ENCODE measurements at places on chromosomes 13 and 19. TPM values are rescaled to one million over a fixed set of nuclear protein-coding genes. Genes with fewer than 3 reads are reported as not detected.
A peak's percentile ranks its signal among the peaks of the same experiment; 100 is the strongest.

MIR17HG gene
- not detected for total RNA-seq

DNA sequence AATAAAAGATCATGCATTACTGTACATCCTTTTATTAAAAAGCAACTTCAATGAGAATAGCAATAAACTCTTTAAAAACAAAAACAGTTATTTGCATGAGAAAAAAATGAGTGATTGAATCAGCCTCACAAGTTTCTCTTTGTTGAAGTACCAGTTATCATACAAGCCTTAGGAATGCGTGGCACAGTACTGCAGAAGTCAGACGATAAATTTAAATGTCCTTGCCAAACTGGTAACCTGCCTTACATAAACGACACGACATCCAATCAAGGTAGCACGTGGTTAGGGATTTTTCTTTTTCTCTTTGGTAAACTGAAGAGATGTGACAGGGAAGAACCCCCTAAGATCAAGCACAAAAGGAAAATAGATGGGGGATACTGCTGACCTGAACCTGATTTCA, 251.0 kb downstream of the KLF12 start:
- no peak for DNase-seq

- no peak for DNase-seq
Measured at GRCh38 chr19:28605501-28606268, 607.3 kb downstream of the UQCRFS1 start.

ATXN8OS gene
- total RNA-seq, result not detected

GRCh38 chr19:35232912-35233311, 4.4 kb upstream of the FAM187B start:
- DNase-seq, result no peak

ZNF222 gene
- total RNA-seq, result 0.43 TPM

DNA sequence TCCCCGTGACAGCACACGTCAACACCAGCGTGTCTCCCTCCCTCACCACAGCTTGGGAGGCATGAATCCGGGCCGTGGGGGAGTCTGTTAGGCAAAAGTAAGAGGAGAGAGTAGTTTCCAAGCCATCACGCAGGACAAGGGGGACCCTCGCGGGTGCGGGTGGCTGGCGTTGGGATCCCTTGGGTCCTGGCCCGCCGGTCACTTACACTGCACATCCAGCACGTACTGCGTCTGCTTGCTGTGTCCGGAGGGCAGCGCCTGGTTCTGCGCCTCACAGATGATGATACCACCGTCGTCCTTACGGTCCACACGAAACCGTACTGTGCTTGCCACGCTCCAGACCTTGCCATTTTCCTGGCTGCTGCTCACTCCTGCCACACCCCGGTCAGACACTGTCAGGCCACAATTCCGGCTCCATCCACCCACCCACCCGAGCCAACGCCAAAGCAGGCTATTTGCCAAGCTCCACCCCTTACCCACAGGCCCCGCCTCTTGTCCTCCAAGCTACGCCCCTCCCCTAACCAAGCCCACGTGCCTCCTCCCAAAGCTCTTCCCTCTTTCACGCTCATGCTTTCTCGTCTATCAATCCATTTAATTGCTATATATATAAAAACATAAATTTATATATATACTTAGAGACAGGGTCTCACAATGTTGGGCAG, 6.6 kb upstream of the ZNF428 start:
- DNase-seq, result no peak

GRCh38 chr13:23985839-23986238, 88.5 kb upstream of the C1QTNF9B start:
- no peak for DNase-seq

GRCh38 chr19:42316223-42317211, 3.4 kb downstream of the TMEM145 start:
- DNase-seq, result no peak

KLF5 gene
- total RNA-seq, result 1.3 TPM

DNA sequence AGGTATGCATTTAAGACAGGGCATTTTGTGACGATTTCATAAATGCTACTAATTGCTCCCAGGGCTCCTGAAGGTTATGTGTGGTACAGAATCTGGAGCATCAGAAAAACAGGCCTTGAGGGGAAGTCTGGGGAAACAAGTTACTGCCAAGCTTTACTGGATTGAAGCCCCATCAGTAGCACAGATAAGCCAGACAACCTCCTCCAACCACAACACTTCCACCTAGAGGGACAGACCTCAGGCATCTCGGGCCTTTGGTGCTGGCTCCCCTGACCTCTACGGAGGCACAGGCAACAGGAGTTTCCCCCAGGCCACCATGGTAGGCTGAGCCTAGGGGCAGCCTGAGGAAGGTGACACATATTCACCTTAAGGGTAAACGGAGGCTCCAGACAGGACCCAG, 54.1 kb downstream of the ABCC4 start:
- no peak for DNase-seq

DNA sequence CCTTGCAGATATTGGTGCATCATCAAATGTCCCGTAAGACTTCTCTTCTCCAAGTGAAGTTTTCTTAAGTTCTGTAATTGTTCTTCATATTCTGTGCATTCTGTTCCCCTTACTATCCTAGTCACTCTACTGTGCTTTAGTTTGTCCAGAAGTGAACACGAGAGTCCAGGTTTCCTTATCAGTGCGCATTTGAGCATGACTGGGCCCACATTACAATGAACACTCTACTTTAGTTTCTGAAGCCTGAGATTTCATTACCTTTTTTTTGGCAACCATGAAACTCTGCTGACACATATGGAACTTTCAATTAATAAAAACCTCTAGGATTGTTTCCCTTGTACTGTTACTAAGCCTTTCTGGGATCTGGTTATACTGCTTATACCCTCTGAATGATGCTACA, 270.0 kb downstream of the KCNRG start:
- no peak for DNase-seq

- DNase-seq, result peak; percentile 63
Measured at GRCh38 chr19:57560049-57560491, 407 bp upstream of the ZNF550 start.

DNA sequence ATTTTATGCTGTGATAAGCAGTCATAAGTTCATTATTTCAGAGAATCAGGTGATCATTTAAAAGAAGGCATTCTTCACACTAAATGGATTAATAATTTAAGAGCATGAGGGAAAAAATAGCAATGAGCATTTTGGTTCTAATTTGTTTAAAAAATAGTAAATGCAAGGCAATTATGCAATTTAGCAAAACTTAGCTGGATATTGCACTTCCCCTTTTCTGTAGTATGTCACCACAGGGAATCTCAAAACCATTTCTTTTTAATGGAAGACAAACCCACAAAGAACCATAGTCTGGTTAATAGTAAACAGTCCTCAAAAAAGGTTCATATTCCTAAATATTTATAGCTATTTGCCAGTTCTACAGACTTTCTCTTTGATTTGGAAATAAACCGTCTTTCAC, 30.2 kb downstream of the COG6 start:
- DNase-seq, result no peak

GRCh38 chr13:89784161-89784809, 1563.2 kb upstream of the MIR17HG start:
- no peak for DNase-seq

SLC5A5 gene
- not detected for total RNA-seq

DNA sequence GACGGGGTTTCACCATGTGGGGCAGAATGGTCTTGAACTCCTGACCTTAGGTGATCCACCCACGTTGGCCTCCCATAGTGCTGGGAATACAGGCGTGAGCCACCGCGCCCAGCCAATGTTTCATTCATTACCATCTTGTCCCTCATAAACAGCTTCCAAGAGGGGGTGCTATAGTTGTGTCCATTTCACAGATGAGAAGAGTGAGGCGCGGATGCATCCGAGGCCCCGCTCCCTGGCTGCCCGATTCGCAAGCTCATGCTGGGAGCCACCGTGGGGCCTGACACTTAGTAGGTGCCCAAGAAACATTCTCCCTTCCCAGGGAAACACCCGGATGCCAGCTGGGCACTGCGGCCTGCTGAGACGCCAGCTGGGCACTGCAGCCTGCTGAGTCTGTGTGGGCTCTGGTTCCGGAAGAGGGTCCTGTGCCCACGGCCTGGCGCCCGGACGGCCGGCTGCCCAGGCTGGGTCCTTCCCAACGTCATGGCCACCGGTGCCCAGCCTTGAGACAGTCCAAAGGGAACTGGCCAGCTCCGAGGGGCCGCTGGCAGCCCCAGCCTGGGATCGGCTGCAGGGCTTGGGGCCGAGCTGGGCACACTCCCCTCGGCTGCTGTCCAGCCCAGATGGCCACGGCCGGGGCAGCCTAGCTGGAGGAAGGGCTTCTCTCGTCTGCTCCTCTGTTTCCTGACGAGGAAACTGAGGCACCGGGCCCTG, 54.7 kb downstream of the NFIC start:
- DNase-seq, result no peak

- no peak for DNase-seq
Measured at GRCh38 chr13:113630804-113631203, 27.2 kb downstream of the ATP4B start.

GRCh38 chr13:87497426-87497825, 173.7 kb upstream of the SLITRK5 start:
- DNase-seq, result no peak

PINLYP gene
- 2.2 TPM for total RNA-seq

CFAP97D2 gene
- not detected for total RNA-seq

LCP1 gene
- 78.0 TPM for total RNA-seq

PTGER1 gene
- total RNA-seq, result 17.1 TPM

APOC1 gene
- 17.0 TPM for total RNA-seq

DNA sequence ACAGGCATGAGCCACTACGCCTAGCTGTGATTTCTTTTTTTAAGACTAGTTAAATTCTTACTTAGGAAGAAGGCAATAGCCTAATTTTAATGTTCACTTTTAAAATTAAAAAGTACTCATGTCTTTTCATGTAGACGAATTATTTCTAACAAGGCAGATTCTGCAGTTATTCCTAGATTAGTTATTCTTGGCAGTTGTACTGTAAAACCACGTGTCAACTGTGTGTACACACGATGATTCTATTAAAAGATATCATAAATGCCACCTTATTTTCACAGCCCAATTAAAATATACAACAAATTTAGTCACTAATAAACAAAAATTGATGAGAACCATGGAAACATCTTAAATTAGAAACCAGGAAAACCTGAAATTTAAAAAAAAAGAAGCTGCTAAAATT, 10.6 kb upstream of the FOXO1 start:
- DNase-seq, result no peak

GRCh38 chr19:53927739-53928138, 18.7 kb downstream of the CACNG7 start:
- DNase-seq, result no peak

DNA sequence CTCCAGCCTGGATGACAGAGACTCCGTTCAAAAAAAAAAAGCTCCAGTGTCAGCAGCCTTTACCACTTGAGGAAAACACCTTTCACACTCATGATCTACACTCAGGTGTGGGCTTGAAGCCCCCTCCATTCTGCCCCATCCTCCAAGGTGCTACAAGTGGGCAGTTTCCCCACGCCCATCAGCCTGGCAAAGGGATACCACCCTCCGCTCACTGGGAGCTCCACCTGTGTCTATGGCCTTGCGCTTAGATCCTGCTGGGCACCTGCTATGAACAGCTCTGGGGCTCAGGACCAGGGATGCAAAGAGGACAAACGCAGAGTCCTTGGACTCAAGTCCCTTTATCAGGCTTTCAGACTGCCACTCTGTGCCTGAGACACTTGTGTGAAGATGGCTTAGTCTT, 127.8 kb downstream of the CRYL1 start:
- no peak for DNase-seq

DNA sequence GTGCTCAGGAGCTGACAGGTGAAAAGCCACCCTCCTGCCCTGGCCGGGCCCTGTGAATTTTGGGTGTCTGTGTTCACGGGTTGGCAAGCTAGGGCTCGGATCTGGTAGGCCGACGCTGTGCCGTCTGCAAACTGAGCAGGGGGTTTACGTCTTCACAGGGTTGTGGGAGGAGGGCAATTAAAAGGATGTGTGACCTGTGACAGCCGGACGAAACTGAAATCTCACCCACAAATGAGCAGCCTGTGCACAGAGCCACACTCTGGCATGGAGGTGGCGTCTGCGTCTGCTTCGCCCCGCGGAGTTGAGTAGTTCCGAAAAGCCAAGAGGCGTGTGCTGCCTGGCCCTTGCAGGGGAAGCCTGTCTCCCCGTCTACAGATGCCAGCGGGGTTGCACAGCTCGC, 117.3 kb downstream of the KDM4B start:
- no peak for DNase-seq

GRCh38 chr13:114109641-114110041, 22.8 kb downstream of the RASA3 start:
- no peak for DNase-seq

DNA sequence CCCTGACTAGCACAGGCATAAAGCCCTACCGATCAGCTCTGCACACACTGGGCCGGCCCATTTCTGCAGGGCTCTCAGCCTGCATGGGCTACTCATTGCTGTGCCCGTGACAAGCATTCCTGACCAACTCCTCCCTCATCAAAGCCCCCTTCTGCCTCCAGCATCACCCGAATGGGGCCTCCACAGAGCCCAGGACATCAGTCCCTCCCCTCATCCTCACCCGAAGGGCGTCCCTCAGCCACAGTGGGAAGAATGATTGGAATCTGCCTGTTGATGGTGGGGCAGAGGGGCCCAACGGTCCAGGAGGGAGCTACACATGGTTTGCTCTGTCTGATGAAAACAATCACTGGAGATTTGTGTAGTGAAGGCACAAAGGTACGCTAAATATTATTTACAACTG, 43.8 kb downstream of the SERP2 start:
- DNase-seq, result no peak

COL5A3 gene
- total RNA-seq, result 13.6 TPM

GRCh38 chr19:23789246-23789645, 30.6 kb upstream of the ZNF681 start:
- DNase-seq, result no peak

DNA sequence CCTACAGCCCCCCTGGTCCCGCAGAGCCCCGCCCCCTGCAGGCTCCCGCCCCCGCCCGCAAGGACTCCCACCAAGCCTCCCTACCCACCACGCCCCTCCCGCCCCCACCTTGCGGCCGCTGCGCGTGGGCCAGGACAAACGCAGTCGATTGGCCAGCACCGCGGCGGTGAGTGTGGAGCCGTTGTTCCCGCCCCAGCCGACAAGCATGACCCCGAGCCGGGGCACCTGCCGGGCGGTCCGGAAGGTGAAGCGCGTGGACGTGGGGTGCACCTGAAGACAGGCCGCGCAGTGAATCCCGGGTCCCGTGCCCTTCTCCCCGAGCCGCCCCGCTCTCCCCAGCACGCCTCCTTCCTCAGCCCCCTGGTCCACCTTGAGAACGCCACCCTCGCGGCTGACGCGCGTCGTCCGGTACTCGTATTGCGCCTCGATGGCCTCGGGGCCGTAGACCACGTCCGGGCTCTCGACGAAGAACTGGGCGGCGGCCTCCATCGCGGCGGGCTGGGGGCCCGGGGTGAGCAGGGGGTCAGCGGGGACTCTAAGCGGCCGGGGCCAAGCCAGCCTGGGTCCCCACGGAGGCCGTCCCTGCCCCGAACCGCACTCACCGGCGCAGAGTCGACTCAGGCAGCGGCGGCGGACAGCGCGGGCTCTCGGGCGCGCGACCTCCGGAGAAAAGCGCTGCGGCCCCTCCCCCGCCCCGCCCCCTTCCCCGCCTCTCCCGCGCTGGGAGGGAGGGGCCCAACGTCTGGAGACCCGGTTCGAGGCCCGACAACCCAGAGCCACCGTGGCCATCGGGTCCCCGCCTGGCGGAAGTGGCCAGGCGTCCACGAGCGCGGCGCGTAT, at the start of gene ISYNA1:
TSS of gene ISYNA1 (minus strand) at position 643 of the 840 bp plus-strand sequence. CDS start at position 489, 154 bp downstream.
- no peak for DNase-seq
